Natural killer cell (primary cell): ENCODE measurements at places on chromosomes 1 and 21. TPM values are rescaled to one million over a fixed set of nuclear protein-coding genes. Genes with fewer than 3 reads are reported as not detected.

DNA sequence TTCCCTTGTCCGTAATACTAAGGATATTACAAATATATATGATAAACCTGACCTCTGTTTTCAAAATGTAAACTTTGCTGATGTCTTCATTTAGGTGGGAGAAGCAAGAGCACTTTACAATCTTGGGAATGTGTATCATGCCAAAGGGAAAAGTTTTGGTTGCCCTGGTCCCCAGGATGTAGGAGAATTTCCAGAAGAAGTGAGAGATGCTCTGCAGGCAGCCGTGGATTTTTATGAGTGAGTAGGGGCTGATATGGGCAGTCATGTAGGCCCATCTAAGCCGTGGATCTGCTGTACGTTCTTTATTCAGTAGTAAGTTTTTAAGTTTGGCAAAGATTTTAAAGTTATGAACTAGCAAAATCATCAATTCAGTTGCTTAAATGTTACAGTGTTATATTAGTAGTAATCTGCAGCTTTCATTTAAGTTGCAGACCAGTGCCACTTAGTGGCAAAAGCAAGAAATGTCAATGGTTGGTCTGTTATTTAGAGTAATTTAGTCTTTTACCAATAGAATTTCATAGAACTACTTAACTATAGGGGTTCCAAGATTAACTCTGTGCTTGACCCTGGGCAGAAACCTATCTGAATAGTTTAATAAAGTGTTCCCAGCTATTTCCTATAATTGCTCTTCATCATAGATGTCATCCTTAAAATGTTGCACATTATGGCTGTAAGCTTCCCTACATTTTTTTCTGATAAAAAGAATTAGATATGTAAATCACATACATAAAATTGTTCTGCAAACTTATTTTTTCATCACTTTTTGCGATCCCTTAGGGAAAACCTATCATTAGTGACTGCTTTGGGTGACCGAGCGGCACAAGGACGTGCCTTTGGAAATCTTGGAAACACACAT is 21.3 kb downstream of the GPSM2 start:
- DNase-seq = no peak

DNA sequence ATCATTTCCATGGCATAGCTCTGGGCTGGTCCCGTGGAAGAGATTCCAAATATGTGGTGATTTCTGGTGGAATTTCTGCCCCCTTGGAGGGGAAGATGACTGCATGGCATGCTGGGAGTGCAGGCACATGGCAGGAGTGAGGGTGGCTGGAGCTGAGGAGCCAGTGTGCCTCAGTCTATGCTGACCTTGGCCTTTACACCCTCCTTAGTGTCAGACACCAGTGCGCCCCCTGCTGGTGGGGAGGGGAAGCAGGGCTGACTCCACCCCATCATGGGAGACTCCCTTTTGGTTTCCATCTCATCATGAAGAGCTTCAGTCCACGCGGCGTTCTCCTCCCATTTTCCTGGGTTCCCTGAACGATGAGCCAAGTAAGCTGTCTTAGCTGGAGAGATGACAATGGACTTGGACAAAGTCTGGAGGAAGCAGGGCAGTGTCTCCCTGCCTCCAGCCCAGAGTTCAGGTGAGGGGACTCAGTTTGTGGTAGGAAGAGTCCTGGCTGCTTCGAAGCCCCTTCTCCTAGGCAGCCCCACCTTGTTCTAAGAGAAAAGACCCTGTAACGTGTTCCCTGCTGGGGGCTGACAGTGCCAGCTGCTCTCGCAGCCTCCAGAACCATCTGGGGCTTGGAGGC is 10.3 kb downstream of the ALX3 start:
- DNase-seq = peak; percentile 65

GRCh38 chr1:35646043-35646442 is 4.7 kb upstream of the PSMB2 start:
- DNase-seq = no peak

DNA sequence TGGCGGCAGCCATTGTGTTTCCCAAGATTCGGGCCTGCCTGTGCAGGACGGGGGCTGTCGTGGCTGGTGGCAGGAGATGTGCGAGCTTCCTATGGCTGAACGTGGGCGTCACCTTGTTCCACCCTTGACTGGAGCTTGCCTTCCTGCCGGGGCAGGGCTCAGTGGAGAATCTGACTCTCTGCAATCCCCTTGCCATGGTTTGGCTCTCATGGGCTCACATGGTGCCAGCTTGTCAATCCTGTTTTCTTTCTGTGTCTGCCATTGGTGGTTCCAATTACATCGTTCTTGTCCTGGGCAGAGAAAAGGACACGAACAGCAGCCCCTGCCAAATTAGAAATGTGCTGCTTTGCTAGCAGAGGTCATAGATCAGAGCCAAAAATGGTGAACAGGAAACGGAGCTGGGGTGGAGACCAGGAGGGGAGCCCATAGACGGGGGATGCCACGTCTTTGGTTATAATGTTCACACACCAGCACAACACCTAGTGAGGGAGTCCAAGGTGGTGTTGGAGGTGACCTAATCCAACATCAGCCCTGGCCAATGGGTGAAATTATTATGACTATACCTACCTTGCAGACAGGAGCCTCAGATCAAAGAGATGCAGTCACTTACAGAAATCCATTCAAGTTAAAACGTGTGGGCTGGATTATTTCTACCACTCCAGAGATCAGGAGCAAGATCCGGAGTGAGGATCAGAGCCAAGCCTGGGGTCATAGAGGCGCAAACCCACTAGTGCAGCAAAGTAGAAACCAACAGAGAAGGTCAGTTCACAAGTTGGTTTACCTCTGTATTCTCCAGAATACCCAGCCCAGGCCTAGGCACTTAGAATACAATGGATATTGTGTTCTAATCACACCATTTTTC is 253.1 kb downstream of the SIPA1L2 start:
- no peak for DNase-seq

DNA sequence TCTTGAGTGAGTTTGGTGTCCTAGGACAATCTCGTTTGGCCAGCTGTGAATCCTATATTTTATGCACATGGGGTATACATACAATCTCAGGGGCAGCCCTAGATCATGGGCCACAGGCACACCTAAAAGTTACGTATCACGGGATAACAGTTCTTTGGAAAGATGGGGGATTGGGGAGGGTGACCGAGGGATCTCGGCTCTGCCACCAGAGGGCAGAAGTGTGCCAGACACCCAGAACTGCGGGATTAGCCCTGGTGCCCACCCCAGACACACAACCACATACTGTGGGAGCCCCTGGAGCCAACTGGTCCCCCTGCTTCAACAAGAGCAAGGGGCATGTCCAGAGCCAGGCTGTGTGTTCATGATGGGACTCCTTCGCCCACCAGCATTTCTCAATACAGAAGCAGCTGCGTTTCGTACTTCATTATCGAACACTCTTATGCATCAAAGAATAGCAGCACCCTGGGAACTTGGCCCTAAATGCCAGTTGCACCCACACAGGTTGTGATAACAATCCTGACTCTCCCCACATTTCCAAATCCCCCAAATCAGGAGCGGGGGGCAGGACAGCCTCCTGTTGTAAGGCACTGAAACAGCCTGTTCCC is 37.4 kb downstream of the TMCO4 start:
- DNase-seq = no peak

- DNase-seq = no peak
Observed at GRCh38 chr1:1432274-1432950, 3.1 kb upstream of the VWA1 start.

UTS2 gene
- 7.5 TPM for total RNA-seq

KRTAP19-2 gene
- not detected for total RNA-seq

DNA sequence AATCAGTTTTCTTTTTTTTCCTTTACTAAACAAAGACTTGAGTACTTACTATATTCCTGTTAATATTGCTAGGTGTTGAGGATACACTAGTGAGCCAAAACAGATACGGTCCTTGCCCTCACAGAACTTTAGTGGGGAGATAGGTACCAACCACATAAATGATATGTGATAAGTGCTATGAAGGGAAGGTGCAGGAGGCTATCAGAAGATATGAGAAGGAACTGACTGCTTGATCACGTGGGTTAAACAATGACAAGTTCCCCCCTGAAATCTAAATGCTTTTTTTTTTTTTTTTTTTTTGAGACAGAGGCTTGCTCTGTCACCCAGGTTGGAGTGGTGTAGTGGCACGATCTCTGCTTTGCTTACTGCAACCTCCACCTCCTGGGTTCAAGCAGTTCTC is 25.0 kb downstream of the RBM15 start:
- DNase-seq = no peak

GRCh38 chr1:230828421-230828820 is 39.9 kb downstream of the C1orf198 start:
- no peak for DNase-seq

- no peak for DNase-seq
Observed at GRCh38 chr21:45132841-45133573, 58.6 kb downstream of the ADARB1 start.

- peak; percentile 80 for DNase-seq
Observed at GRCh38 chr1:185559684-185560331, 174.4 kb upstream of the HMCN1 start.

GRCh38 chr1:228900099-228900885 is 165.0 kb downstream of the RHOU start:
- no peak for DNase-seq

DNA sequence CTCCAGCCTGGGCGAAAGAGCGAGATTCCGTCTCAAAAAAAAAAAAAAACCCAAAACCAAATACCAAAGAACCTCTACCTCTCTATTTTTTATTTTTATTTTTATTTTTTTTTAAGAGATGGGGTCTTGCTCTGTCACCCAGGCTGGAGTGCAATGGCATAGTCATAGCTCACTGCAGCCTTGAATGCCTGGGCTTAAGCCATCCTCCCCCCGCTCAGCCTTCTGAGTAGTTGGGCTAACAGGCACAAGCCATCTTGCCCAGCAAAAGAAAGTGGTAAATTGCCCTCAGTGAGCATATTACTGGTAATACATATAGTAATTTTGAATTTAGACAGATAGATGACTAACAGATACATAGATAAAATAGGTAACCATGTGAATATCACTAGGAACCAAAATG is 77.4 kb downstream of the ASH1L start:
- DNase-seq = no peak

GRCh38 chr1:222616525-222616924 is 1.4 kb upstream of the MIA3 start:
- DNase-seq = no peak

DNA sequence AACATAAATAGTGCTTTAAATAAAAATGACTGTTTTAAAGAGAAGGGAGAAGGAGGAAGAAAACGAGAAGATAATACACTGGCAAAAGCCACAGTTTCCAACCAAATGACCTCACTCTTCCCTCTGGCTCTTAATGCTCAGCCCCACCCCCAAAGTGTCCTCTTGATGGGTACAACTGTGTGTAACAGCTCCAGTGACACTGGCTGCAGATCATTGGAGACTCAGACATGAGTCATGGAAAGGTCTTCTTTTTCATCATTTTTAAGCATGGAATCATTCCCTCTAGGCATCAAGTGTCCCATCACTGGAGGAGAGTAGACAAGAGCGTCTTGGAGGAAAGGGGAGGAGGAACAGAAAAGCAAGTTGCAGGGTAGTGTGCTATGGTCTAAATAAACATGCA is 333.0 kb downstream of the PAPPA2 start:
- no peak for DNase-seq

GRCh38 chr1:53481456-53481855 is 22.3 kb downstream of the DMRTB1 start:
- no peak for DNase-seq

TRIM45 gene
- total RNA-seq = 1.2 TPM

SLC22A15 gene
- 6.0 TPM for total RNA-seq

DNA sequence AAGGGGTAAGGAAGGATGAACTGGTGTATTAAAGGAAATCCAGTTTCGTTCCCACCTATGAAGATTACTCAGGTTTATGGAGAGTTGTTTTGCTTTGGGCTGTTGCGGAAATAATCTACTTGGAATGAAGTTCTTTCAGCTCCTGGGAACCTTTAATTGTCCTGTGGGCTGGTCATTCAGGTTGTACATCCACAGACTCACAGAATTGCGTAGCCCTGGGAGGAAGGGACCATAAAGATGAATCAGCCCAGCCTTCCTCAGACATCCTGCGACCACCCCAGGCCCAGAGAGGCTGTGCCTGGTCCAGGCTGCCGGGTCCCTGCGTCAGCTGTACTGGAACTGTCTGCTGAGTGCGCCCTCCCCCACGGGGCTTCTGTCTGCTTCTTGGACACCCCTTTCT is 72.7 kb downstream of the GALNT2 start:
- DNase-seq = no peak
